Astrocyte of the hippocampus (primary cell): ENCODE measurements at places on chromosomes 2 and 18.

GRCh38 chr2:217743966-217744761, 258.6 kb downstream of the TNS1 start:
- DNase-seq: no peak

DNA sequence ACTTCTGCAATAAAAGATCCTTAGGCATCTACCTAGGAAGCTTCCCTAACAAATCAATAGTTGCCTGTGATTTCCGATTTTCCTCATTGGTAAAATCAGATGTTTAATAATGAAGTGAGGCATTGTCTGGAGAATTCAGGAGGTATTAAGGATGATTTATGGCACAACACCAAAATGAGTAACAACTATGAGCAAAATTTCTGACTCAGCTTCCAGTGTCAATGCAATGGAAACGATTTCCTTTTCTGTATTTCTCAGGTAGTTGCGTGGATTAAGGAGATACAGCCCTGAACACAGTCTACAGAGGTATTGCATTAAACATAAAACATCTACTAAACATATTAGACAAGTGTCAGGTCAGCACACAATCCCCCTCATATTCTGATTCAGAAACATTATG, 99.5 kb downstream of the EPB41L3 start:
- no peak for DNase-seq

DNA sequence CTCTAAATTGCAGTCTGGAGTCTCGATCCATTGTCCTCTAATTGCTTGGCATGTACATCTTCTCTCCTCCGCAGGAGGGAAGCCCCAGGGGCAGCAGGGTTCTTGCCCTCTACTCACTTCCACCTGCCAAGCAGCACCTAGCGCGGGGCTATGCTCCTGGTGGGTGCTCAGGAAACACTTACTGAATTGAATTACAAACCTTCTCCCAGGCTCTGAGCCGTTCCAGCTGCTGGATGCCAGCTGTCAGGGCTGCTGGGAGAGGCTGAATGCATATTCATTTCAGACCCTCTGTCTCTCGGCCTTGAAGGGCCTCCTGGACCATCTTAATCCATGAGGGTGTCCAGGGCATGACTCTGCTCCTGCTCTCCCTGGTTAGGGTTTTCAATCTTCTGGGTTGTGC, 94.0 kb downstream of the CELF4 start:
- no peak for DNase-seq

- DNase-seq: no peak
Measured at GRCh38 chr18:24736662-24737330, 276.4 kb downstream of the HRH4 start.

DNA sequence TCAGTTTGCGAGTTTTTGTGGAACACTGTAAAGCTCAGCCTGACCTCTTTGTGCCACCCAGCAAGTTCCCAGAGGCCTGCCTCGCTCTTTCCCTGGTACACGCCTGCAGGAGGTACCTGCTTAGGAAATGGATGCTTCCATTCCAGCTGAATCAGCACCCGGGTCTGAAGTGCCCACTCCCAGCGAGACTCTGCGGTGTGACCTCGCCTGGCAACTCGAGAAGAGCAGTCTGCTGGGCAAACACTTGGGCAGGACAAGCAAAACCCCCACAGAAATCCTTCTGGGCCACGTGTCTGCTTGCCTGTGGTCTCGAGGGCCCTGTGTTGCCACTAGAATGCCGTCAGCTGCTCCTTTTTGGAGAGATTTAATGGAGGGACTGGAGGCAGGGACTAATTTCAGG, 127.6 kb downstream of the MAPK4 start:
- DNase-seq: no peak

- DNase-seq: no peak
Measured at GRCh38 chr2:33383855-33384598, 92.4 kb upstream of the RASGRP3 start.

DNA sequence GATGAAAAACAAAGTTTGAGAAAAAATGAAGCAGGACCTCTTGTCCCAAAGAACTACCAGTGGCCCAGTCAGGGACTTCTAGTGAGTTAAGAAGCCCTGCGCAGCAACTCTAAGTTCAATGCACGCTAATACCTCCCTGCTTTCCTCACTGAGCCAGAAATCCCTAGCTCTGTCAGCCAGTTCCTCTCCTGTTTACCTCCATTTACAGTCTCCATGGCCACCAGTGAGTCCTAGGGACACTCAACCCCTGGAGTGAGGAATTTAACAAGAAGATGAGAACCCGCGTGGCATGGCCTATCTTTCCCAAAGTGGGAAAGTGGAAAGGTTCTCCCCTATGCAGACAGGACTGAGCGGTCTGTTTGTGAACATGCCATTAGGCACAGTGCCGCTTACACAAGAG, 31.0 kb downstream of the MRPL33 start:
- no peak for DNase-seq

DNA sequence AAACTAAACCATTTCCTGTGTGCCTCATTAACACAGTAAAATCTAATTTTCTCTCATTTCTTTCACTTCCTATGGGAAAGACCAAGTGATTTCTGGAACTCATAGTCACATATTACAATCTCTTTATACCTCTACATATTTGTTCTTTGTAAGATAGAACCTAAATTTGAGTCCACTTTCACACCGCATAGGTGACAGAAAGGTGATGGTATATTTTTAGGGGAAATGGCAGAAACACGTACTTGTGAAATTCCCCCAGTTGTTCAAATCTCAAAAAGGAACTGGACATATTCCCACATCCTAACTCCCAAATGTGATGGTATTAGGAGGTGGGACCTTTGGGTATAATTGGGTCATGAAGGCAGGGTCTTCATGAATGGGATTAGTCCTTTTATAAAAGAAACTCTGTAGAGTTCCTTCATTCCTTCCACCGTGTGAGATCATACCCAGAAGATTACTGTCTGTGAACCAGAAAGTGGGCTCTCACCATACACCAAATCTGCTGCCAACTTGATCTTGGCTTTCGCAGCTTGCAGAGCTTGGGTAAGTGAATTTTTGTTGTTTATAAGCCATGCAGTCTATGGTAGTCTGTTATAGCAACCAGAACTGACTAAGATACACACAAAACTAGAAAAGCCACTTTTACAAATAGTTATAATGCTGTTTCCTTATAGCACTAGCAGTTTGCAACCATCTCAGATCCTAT, 542.1 kb downstream of the DSC3 start:
- no peak for DNase-seq

GRCh38 chr2:59177748-59178147, 936.6 kb upstream of the FANCL start:
- no peak for DNase-seq

DNA sequence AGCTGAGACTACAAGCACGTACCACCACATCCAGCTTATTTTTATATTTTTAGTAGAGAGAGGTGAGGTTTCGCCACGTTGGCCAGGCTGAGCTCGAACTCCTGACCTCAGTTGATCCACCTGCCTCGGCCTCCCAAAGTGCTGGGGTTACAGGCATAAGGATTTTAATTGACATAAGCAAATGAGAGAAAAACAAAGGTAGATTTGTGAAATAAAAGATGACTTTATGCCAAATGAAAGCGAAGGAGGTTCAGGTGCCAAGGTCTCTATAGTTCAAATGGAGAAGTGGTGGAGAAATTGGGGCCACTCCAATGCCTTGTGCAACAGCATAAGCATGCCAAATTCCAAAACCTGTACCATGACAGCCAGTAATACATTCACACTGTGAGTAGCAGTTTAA, 180.6 kb downstream of the MREG start:
- no peak for DNase-seq

DNA sequence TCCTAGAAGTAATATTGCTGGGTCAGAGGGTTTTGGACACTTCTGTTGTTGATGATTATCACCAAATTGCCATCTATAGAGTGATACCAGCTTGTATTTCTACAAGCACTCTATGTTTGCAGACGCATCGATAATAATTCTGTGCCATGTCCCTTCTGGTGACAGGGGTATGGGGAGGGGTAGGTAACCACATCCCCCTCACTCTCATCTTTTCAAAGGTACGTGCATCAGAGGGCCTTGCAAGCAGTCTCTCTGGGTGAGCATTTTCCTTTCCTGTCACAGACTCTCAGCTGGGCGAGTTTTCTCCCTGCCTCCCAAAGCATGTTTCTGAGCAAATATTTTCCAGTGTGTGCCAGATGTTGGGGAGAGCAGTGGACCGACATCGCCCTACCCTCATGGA, 98.0 kb downstream of the SMAD7 start:
- no peak for DNase-seq

DNA sequence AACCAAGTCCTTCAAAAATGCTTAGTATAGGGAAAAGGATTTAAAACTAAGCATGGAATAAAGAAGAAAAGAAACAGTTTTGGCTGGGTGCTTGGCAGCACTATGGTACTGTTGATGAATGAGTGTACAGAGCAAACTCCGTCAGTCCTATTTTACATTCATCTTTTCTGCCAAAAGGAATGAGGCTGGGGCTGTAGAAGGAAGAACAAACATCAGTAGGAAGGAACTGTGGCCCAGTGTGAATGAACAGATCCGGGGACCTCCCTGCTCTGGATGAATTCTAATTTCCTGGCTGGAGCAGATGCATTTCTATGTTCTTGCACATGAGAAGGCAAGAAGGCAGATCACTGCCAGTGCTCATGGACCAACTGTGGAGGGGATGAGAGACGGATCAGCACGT, 474.0 kb upstream of the MEIS1 start:
- DNase-seq: no peak

- no peak for DNase-seq
Measured at GRCh38 chr2:127527001-127527804, 914 bp upstream of the IWS1 start.

DNA sequence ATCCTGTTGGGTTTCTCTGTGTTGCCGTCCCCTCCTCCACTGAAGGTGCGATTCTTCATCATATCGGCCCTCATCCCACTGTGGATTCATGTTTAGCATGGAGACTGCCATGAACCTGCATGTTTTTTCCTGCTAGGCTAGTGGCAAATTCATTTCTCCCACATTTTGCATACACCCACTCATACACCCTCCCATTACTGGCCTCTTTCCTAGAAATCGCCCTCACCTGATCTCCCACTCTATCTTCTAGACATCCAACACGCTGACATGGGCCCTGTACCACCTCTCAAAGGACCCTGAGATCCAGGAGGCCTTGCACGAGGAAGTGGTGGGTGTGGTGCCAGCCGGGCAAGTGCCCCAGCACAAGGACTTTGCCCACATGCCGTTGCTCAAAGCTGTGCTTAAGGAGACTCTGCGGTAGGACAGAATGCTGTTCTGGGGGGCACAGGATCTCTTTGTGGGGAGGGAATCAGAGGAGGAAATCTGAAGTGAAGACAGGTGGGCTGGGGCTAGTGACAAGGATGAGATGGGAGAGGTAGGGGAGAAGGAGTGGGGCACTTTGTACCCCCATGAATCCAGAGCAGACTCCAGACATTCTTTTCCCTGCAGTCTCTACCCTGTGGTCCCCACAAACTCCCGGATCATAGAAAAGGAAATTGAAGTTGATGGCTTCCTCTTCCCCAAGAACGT, 17.7 kb downstream of the PRKAG3 start:
- DNase-seq: no peak

DNA sequence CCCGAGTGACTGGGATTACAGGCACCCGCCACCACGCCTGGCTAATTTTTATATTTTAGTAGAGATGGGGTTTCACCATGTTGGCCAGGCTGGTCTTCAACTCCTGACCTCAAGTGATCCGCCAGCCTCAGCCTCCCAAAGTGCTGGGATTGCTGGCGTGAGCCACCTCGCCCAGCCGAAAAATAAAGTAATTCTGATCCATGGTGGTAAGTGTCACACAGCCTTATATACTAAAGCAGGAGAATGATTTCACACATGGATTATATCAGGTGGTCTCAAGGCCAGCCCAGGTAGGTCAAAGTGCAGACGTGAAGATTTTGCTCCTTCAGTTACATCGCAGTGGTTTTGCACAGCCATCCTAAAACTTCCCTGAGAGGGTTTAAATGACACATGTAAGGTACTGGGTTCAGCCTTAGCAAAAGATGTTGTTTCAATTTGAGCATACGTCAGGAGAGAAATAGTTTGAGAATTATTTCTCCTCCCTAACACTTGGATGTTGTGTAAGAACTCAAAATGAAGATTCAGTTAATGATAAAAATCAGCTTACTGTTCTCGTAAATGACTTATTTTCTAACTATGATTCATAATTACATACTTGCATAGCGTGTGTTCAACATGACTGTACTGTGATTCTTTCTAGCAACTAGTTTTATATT, 93.0 kb upstream of the SLC39A10 start:
- no peak for DNase-seq

GRCh38 chr18:394987-395362, 105.5 kb downstream of the COLEC12 start:
- peak; percentile 84 for DNase-seq

DNA sequence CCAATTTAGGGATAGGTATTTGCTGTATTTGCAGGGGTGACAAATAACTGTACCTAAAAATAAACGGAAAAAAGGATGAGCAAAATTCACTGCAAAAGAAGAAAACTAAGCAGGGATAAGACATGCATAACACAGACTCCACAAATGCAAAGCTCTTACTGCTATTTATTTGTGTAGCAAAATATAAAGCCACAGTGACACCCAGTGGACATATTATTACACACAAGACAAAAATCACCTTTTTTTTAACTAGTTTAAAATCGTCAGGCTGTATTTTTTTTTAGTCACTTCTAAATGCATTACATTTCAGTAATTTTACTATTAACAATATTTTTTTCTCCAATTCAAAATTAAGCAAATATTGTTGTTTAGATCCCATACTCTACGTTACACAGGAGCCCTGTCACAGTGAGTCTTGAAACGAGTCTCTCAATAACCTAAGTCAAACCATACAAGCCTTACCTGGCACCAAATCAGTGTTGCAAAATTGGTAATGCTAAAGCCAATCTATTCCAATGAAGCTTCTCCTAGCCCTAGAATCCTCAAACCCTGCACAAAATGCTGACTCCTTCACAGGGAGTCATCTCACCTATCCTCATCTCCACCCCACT, 23.7 kb downstream of the METTL4 start:
- peak; percentile 64 for DNase-seq

DNA sequence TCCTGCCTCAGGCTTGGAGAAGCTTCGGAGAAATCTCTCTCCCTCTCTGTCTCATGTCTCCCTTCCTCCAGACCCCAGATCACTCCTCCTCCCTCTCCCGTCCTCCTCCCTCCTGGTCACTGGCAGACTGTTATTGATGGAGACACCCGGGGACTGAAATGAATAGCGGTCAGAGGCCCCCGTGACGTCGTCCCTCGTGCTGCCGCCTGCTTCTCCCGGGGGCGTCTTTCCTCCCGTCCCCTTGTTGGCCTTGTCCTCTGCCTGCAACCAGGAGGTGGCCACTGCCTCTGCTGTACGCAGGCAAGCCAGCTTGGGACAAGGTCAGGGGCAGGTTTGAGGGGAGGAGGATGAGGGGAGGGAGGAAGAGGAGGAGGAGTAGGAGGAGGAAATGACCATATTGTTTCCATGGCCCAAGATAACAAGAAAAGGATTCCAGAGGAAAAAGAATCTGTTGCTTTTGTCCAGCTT, 78.2 kb downstream of the CELF4 start:
- peak; percentile 8 for DNase-seq

- no peak for DNase-seq
Measured at GRCh38 chr2:33859176-33859575, 260.1 kb upstream of the FAM98A start.

- no peak for DNase-seq
Measured at GRCh38 chr2:190205657-190206056, 114.0 kb downstream of the HIBCH start.
